Activated T-cell treated with anti-CD3 and anti-CD28 coated beads, Interleukin-2, amount 50 U/mL, for 72 hours (primary cell): ENCODE measurements at places on chromosomes 11 and 22. TPM values are rescaled to one million over a fixed set of nuclear protein-coding genes. Genes with fewer than 3 reads are reported as not detected.

DNA sequence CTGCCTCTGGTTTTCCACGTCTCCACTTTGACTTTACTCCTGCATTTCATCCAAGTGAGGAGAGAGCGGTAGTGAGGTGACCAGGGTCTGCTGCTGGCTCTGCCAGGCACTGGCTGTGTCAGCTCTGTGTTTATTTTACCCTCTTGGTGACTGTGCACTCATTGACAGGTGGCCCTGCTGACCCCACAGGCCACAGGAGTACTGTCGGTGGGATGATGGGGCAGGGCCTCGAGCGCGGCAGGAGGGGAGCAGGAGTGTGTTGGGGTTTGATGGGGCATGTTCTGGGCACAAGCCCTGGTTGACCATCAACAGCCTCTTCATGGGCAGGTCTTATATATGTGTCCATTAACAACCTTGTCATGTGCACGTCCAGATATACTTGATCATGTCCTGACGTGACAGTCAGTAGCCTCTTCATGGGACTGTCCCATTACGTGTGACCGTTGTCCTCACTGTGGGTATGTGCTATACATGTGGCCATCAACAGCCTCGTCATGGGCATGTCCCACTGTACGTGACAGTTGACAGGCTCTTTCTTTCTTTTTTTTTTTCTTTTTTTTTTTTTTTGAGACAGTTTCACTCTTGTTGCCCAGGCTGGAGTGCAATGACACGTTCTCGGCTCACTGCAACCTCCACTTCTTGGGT lies 31.4 kb upstream of the ACR start:
- H3K27ac ChIP-seq: no peak overlapping the region
- peaks cover 12% of the 10 kb centered on the region for H3K4me1 ChIP-seq
- H3K36me3 ChIP-seq: no peaks in the 10 kb centered on the region
- DNase-seq: no peak

DNA sequence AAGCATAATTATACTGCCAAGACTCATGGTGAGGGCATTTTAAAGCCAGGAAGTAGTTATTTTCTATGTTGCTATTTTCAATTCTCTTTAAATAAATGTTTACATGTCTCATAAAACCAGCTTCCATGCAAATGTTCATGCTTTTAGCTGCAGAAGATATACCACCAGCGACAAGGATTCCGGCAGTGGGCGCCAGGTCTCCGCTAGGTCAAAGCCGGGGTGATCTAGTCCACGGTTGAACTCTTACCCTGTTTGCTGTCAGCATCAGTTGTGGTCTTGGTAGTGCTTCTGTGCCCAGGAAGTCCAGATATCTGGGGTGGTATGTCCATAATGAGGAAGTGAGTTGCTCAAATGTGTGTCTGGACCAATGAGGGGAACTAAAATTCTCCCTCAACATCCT lies 265.7 kb downstream of the BRD1 start:
- DNase-seq: no peak
- H3K4me3 ChIP-seq: no peak overlapping the region
- no peaks in the 10 kb centered on the region for H3K27me3 ChIP-seq

GRCh38 chr11:17543574-17544180 lies 539 bp downstream of the USH1C start:
- no peaks in the 10 kb centered on the region for H3K4me1 ChIP-seq
- no peak overlapping the region for H3K27ac ChIP-seq
- H3K36me3 ChIP-seq: no peaks in the 10 kb centered on the region
- no peak overlapping the region for H3K4me3 ChIP-seq
- H3K27me3 ChIP-seq: peaks cover 60% of the 10 kb centered on the region

Gene VSIG2
- total RNA-seq: 0.35 TPM

DNA sequence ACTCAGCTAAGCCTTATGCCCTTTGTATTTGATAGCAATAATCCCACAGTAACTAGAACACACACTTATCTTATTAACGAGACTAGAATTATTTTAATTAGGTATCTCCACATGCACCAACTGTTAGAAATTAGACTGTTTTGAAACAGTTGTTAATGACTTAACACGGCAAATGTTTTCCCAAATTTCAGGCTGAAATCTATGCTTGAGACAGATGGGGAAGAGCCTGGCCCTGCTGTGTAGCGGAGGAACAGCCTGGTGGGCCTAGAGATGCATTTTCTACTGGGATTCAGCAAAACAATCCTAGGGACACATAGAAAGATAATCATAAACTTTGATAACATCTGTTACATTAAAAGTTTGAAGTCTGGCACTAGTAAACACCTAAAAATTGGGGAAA lies 273.4 kb downstream of the TTC28 start:
- no peak overlapping the region for H3K4me3 ChIP-seq
- no peak overlapping the region for H3K27ac ChIP-seq
- H3K4me1 ChIP-seq: peaks cover 16% of the 10 kb centered on the region
- no peaks in the 10 kb centered on the region for H3K27me3 ChIP-seq

Gene CDON
- total RNA-seq: 1.9 TPM

Gene CD3G
- 128 TPM for total RNA-seq

GRCh38 chr11:133015457-133015856 lies 516.8 kb downstream of the OPCML start:
- no peak for DNase-seq
- no peaks in the 10 kb centered on the region for H3K4me1 ChIP-seq
- no peaks in the 10 kb centered on the region for H3K27me3 ChIP-seq
- H3K36me3 ChIP-seq: no peaks in the 10 kb centered on the region
- H3K27ac ChIP-seq: no peak overlapping the region
- H3K4me3 ChIP-seq: no peak overlapping the region

Gene TMEM135
- 30.8 TPM for total RNA-seq

Gene PLAAT2
- total RNA-seq: 0.35 TPM

GRCh38 chr11:57653163-57653562 lies 3.5 kb upstream of the YPEL4 start:
- H3K36me3 ChIP-seq: peaks cover 2% of the 10 kb centered on the region
- H3K27ac ChIP-seq: peak overlapping the region; percentile 8
- peaks cover 12% of the 10 kb centered on the region for H3K27me3 ChIP-seq
- H3K4me1 ChIP-seq: peaks cover 43% of the 10 kb centered on the region
- peak overlapping the region; percentile 43 for H3K4me3 ChIP-seq

GRCh38 chr11:70128435-70128906 lies 50.4 kb downstream of the ANO1 start:
- H3K27ac ChIP-seq: no peak overlapping the region
- H3K4me1 ChIP-seq: no peaks in the 10 kb centered on the region

DNA sequence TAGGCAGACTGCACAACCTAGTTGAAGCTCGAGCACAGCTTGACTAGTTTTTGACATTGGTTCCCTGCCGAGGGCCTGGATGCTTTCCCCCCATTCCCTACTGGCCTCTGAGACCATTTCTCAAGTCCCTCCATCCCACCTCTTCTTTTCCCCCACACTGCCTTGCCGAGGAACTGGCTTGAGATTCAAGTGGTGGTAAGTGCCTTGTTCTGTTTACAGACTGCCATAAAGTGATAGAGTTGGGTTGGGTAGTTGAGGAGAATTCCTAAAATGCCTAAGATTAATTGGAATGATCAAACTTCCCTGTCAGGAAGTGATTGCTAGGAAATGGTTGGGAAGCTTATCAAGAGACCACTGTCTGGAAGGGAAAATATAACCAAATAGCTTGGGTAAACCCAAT lies 16.2 kb downstream of the MRPL16 start:
- no peaks in the 10 kb centered on the region for H3K4me1 ChIP-seq
- H3K27ac ChIP-seq: no peak overlapping the region
- no peak for DNase-seq
- H3K36me3 ChIP-seq: no peaks in the 10 kb centered on the region

Gene GUCY1A2
- total RNA-seq: not detected

DNA sequence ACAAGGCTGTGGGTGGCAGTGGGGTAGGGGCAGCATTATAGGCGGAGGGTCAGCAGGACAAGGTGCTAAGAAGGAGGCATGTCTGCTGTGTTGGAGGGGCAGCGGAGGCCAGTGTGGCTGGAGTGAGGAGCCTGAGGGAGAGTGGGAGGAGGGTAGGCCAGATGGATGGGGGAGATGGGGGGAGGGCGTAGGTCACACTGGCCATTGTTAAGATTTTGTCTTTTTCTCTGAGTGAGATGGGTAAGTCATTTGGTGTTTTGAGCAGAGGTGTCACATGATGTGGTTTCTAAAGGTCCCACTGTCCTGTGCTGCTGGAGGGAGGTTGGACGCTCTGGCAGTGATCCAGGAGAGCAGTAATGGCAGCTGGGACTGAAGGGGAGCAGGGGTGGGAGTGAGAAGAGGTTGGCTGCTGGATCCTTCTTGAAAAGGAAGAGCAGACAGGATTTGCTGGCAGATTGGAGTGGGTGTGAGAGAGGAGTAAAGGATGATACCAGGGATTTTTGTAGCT lies 9.8 kb downstream of the PPP6R3 start:
- peaks cover 87% of the 10 kb centered on the region for H3K4me1 ChIP-seq
- H3K27ac ChIP-seq: peak overlapping the region; percentile 38
- no peak for DNase-seq
- H3K27me3 ChIP-seq: no peaks in the 10 kb centered on the region

- no peak overlapping the region for H3K27ac ChIP-seq
- H3K4me3 ChIP-seq: no peak overlapping the region
- no peaks in the 10 kb centered on the region for H3K4me1 ChIP-seq
Measured at GRCh38 chr22:49268924-49269323, 558.7 kb downstream of the BRD1 start.

DNA sequence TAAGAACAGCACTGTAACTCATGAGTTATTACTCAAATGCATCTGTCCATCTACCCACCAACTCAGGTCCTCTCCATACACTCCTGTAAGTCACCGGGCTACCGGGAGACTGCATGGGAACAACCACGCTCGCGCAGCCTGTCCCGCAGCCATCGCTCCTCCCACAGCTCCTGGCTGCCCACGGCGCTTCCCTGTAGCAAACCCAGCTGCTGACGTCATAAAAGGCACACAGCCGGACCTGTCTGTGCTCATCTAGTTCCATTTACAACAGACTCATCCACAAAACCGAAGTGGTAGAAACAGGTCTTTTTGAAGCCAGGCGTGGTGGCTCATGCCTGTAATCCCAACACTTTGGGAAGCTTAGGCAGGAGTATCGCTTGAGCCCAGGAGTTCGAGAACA lies 23.4 kb upstream of the PACSIN2 start:
- H3K27ac ChIP-seq: no peak overlapping the region
- no peak for DNase-seq
- H3K4me1 ChIP-seq: peaks cover 5% of the 10 kb centered on the region
- H3K36me3 ChIP-seq: no peaks in the 10 kb centered on the region

Gene DPAGT1
- total RNA-seq: 63.8 TPM
